Cardiac atrium fibroblast (primary cell): ENCODE measurements at places on chromosomes 3 and 15. TPM values are rescaled to one million over a fixed set of nuclear protein-coding genes. Genes with fewer than 3 reads are reported as not detected.

Gene ZKSCAN7
- total RNA-seq, result 5.8 and 7.0 TPM in 2 replicates

Gene DNAH12
- total RNA-seq, result 0.16 TPM in 1 of 2 replicates, not detected in the other

Gene CERS3
- not detected in 2 replicates for total RNA-seq

Gene SOX14
- total RNA-seq, result not detected in 2 replicates
